ENCODE measurements at places on chromosomes 3 and 15.

DNA sequence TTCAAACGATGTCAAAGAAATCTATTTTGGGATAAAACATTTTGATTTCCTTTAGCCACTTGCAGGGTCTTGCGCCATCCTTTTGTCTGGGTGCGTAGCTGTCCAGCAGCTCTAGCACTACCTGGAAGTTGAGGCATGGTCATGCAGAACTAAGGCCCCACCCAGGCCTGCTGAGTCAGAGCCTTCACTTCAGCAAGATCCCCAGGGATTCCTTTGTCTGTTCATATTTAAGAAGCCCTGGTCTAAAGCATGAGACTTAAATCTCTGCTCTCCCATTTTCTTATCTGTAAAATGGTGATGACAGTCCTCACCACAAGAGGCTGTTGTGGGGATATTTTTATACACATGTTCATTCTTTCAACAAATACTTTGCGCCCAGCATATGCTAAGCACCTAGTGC, 99.0 kb upstream of the CTDSPL start:
- DNase-seq, result no peak

DNA sequence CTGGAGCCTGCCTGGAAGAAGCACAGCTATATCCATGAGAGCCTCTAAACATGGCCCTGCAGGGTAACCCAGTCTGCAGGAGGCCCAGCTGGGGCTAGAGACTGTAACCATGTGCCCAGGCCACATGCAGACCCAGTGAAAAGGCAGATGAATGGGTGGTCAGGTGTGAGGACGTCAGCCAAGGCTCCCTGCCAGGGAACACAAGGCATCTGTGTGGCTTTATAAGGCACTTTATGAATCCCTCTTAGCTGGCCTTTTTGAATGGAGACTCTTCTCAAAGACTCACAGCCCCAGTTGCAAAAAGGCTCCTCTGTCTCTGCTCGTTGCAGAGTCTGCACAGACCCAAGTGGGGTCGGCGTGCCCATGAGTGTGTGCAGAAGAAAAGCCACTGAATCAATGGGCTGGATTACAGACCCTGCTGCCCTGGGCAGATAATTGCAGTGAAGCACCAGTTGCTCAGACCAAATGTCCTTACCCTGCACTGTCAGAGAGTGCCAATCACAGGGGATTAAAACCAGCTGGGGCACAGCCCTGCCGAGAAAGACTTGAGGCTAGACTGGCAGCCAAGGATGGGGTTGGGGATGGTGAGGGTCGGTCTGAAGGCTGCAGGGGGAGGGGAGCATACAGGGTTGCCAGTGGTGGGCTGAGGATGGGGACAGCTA, 154.2 kb downstream of the RAB11A start:
- DNase-seq, result no peak

DNA sequence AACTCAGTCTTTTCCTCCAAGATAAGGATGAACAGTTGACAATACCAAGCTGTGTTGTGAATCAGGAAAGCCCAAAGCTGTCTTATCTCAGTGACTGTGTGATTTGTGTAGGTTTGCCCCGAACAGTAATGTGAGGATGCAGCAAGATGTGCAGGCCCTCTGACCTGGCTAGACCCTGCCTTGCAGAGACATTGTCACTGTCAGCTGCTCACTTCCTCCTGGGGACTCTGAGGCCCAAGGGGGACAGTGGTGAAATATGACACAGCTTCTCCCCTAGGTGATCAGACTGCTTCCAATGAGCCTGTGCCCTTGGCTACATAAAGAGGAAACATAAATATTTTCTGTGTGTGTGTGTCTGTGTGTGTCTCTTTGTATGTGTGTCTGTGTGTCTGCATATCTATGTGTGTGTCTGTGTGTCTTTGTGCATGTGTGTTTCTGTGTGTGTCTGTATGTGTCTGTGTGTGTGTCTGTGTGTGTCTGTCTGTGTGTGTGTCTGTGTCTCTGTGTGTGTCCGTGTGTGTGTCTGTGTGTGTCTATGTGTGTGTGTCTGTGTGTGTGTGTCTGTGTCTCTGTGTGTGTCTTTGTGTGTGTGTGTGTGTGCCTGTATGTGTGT, 21.7 kb downstream of the LRRK1 start:
- DNase-seq, result no peak

DNA sequence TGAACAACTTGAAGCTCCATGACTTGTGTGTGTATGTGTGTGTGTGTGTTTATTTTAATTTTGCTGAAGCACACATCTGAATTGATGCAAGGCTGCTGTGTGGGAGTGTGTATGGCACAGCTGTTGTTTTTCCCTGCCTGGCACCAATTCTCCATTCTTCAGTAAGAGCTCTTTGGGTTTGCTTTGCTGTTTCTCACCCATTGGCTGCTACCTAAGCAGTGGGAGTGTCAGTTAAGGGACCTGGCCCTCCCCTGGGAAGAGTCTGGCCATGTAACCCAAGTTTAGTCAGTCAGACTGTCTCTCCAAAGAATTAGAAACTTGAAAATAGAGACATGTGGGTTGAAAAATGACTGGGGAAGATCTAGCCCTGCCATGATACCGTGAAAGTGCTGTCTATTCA, 126.2 kb upstream of the SYNPR start:
- DNase-seq, result no peak

DNA sequence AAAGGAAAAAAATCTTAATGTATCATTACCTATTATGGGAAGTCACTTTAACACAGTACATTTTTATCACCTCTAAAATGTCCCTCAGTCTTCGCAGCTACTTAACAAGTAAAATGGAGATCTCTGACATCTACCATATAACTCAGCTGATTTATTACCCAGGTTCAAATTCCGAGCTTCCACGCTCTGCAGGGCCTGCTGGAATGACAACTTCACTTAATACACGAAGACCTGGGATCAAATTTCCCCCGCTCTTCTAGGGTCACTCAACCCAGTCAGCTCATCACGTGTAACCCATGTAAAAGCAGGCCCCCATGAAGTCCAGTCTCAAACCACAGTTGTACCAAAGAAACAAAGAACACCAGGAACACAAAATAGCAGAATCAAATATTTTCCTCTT, 44.2 kb upstream of the ACP3 start:
- no peak for DNase-seq

DNA sequence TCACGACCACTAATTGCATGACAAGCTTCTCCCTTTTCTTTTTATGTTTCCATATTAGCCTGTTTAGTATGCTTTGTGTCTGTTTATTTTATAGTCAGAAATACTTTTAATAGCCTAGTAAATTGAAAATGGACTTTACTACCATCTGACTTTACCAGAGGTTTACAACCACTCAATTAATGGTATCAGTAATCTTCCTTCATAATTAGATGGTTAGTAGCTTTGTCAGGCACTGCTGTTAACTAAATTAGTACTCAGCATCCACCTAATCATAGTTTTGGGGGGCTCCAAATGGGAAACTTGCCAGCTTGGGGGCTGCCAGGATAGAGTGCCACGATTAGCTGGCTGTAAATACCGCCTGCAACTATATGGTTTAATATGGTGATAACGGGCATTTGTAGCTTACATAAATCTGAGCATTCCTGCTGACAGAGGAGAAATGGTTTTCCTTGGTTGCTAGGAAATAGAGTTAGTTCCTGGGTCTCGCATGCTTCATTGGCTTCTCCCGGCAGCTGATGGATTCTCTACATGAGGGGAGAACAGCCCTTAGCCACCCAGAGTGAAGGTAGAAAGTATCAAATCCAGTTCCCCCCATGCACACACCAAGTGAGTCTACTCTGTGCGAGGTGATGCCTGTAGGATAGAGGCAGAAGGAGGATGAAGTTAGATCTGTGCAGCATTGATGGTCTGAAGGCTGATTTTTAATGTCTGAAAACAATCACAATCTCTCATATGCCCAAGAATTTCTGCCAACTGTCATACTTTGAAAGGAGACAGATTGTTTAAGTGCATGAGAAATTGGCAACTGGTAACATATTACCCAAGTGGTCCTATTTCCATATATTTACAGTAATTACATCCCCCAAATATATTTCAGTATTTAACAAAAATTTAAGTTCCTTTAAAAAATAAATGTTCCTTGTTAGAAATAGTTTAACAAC, 326.6 kb upstream of the PROK2 start:
- no peak for DNase-seq

GRCh38 chr15:80242132-80242769, 9.8 kb downstream of the CTXND1 start:
- DNase-seq, result no peak

GRCh38 chr3:66502245-66502874, 1.5 kb upstream of the LRIG1 start:
- no peak for DNase-seq

DNA sequence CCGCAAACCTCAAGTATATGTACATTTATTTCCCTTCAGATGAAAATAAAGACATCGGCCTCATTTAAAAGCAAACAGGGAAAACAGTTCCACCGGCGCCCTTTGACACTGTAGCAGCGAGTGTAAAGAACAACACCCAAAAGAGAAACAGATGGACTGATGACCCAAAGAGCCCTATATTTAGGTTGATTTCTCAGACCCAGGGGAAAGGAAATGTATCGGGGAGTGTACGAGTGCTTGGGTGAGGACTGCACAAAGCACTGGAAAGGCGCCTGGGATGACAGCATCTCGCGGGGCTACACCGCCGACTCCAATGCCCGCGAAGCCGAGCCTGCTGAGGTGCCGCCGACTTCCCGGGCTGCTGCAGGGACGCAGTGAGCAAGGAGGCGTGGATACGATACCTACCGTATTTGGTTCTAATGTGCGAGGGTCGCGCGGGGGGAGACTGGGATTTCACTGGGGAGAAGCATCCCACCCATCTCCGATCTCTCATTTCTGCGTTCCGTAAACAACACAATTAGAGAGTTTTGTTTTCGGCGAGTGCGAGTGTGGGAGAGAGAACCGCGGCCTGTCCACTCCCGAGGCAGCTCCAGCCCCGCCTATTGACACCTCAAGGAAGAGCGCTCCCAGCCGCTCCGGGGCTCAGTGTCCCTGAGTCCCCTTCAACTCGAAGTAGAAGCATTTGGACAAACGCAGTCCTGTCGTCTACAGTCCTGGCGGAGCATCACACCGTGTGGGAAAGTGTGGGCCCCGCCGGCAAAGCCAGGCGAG, 2.0 kb downstream of the MECOM start:
- no peak for DNase-seq

- no peak for DNase-seq
Observed at GRCh38 chr15:100722551-100723314, 120.3 kb downstream of the ASB7 start.

DNA sequence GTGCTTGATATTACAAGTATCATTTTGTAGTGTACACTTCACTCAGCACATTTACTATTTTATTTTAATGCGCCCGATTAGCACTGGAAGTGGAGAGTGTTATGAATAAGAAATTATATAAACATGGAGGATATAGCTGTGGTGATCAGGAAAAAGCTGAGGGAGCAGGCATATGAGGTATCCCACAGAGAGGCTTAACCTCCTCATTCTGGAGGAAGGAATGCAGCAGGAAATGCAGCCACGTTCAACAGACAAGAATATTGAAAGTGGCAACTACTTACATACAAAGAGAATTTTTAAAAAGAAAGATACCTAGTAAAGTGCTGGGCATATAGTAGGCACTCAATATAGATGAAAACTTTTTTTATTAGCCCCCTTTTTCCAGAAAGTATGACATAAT, 166.0 kb upstream of the SATB1 start:
- no peak for DNase-seq

DNA sequence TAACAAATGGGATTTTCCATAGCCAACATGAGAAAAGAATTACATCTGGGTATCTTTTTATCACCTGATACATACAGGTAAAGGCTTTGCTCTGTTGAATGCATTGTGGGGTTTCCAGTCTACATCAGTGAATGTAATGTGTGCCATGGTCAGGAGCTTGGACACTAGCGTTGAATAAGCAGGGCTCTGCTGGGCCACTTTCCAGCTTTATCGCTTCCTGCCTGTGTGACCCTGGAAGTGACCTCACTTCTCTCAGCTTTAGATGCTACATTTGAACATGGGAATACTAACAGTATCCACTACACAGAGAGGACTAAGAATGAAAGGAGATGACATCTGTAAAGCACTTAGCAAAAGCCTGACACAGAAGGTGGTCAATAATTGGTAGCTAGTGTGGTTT, 40.1 kb downstream of the TTC23 start:
- no peak for DNase-seq

- DNase-seq, result no peak
Observed at GRCh38 chr15:63299943-63300575, 22.7 kb downstream of the APH1B start.

- DNase-seq, result no peak
Observed at GRCh38 chr3:32551087-32551486, 19.6 kb downstream of the DYNC1LI1 start.

DNA sequence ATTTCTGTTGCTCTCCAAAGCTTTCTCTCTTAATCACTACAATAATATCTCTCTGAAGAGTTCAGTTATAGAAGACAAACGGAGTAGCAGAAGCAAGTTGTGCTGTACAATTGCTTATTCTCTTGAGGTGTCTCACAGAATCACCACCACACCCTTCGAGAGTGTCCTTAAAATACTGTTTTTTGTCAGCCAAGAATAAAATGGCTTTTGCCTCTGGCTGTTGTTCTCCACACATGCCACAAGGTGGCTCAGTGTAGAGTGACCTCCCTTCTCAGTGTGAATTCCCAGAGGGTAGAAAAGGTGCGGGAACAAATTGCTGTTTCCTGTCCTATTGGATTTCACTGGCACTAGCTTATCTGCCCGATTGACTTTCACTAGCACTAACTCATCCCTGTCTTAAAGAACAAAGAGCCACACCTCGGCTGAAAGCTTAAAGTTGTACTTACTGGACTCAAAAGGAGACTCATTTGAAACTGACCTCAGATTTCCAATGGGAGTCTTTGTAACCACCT, 134.2 kb upstream of the SATB1 start:
- DNase-seq, result no peak
